IMR-90 (cell line): ENCODE measurements at places on chromosomes 2 and 18. TPM values are rescaled to one million over a fixed set of nuclear protein-coding genes. Genes with fewer than 3 reads are reported as not detected.

Gene MC5R
- total RNA-seq = not detected in 2 replicates

Gene DPP4
- total RNA-seq = 19.0 and 24.2 TPM in 2 replicates

Gene ALPP
- total RNA-seq = not detected in 2 replicates

Gene FAM237A
- not detected in 2 replicates for total RNA-seq

Gene MEMO1
- 23.7 and 33.6 TPM in 2 replicates for total RNA-seq

Gene DYNAP
- total RNA-seq = not detected in 2 replicates

Gene ASPRV1
- 0.18 and 0.28 TPM in 2 replicates for total RNA-seq

Gene AQP12B
- not detected in 2 replicates for total RNA-seq

Gene KLHL30
- under 0.01 TPM in 1 of 2 replicates, not detected in the other for total RNA-seq

Gene TUBB8B
- total RNA-seq = not detected in 2 replicates

Gene CNGA3
- under 0.01 TPM in 1 of 2 replicates, not detected in the other for total RNA-seq
